ENCODE measurements at places on chromosomes 5 and 9.
A peak's percentile ranks its signal among the peaks of the same experiment; 100 is the strongest.

GRCh38 chr5:179267671-179268083 lies 77.6 kb downstream of the ADAMTS2 start:
- DNase-seq = no peak

- DNase-seq = no peak
Measured at GRCh38 chr5:3535414-3536211, 60.0 kb upstream of the IRX1 start.

- DNase-seq = no peak
Measured at GRCh38 chr5:117494188-117494587, 919.6 kb upstream of the SEMA6A start.

GRCh38 chr5:9619331-9620092 lies 10.6 kb downstream of the TAS2R1 start:
- DNase-seq = no peak

DNA sequence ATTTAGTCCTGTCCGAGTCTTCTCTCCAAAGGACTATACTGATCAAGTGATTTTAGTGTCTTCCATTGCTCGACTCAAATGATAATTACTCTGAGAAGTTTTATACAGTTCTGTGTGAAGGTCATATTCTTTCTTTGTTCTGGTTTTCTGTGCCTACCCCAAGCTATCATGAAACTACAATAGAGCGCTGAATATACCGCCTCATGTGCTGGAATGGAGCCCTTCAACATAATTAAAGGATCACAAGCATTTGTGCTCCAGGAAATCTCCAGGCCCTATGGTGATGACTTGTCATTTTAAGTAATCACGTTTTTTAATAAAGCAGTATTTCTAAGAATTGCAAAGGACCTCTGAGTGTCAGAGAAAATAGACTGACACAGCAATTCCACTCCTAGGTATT lies 10.9 kb upstream of the SLC31A2 start:
- DNase-seq = no peak

- DNase-seq = peak; percentile 52
Measured at GRCh38 chr5:59123595-59124561, 541.0 kb downstream of the RAB3C start.

DNA sequence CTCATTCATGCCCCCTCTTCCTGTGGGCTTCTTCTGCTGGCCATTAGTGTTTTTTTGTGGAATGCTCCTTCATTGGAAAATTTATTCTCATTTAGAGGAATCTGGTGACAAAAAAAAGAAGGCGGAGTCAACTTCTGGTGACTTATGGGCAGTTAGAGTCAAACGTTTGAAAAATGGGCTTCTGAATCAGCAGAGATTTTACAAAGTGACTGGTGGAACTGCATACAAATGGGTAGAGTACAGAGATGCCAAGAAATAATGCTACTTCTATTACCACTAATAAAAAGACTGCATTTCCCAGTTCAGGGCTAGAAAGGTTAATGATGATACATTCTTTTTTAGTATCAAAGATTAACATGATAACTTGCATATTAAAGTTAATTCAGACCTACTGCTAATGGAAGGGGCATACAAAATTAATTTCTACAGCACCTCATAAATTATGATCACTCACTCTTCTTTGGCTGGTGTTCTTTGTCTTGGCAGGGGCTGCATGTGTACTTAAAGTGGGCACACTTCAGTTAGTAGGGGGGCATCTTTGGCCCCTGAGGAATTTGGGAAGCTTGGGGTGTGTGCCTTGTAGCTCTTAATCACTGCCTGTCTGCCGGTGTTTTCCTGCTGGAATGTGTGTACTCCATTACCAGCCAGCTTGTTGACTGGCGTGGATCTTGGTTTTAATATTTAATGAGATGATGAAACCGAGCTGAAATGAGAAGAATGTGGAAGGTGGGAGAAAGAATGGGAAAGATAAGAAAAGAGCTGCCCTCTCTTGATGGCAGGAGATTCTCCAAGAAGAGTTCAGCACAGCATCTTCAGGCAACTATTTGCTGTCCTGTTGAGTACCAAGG lies 148.9 kb downstream of the DOCK2 start:
- no peak for DNase-seq

DNA sequence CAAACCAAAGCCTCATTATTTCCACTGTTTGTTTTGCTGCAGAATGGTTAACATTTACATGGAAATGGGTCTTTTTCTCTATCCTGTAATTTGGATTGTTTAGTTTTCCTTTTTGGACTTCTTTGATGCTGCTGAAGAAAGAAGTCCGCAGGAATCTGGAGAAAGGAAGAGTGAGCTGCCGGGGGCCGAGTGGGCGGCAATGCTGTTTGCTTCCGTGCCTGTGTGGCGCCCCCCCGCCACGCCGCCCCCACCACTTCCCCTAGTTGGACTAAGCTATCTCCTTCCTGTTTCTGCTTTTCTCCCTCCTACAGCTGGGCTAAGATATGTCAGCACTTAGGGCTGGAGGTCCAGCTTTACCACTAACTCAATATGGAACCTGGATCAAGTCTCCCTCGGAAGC lies 39.7 kb downstream of the ACTL7B start:
- no peak for DNase-seq

DNA sequence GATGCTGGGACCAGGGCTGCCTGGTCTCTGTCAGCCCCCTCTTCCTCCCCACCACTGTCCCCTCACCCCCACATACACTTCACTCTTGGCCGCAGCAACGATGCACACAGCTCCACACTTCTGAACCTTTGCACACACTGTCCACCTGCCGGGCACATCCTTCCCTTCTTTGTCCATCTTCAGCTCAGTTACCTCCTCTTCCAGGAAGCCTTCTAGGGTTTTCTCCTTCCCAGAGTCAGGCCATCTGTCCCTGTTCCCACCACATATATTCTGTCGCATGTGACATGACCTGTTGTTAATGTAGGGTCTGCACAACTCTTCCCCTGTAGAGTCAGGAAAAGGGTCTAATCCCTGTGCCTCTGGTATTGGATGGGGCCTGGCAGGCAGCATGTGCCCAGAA lies 38.6 kb upstream of the PHYKPL start:
- no peak for DNase-seq

DNA sequence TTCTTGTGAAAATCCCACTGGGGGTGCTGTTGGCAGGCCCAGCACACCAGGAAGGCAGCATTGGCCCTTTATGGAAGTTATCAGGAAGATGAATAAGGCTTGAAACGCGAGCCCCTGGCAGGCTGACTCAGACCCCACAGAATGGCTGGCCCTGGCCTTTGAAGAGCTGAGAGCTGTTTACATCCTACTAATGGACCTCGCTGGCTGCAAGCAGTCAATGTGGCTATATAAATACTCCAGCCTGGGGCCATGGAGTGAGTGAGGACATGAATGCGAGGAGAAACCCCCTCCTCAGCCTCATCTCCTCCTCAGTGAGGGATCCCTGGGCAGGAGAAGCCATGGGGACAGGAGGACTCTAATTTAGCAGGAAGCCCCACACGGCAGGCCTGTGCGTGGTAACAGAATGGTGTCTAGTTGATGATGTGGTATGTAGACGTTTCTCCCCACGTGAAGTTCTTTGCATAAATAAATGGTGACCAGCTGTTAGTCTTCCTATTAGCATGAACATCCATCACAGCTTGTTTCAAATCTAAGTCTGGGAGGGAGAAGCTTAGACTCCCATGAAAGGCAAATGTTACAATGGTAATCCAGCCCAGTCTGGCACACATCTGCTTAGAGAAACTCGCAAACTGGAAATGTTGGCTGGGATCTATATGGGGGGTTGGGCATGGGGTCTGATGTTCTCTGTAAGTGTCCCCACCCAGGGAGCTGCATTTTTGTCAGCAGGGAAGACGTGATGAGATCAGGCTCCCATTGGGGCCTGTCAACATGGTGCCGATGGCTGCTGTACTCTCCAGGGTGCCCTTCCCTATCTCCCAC lies 175.1 kb upstream of the PITX1 start:
- DNase-seq = no peak

DNA sequence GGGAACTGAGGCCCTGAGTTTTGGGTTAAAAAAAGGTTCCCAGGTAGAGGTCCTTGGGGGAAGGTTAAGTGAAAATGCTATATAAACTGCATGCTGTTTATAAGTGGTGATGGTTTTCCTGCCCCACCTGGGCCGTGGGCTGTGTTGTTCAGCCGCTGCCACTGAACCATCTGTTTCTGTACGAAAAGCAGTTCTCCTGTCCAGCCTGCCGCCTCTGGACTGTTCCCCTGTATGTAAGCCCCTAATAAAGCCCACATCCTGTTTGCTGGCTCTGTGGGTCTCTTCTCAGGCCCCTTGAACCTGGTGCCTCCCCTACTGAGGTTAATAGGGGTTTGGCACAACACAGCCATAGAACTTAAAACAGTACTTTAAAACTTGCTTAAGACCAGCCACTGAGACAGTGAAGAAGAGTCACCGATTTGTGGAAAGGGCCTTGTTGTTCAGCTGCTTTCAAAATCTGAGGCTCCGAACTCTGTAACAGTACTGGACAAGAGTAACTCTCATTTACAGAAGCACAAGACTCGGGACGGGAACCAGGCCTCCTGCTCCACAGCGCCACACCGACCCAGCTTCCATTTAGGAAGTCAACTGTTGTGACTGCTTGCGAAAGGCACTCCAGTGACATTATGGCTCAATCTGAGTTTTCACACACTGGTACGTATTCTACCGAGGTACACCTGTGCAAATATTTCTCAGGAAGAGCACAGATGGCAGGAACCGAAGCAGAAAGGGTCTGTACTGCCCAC lies 192.5 kb downstream of the CDK5RAP2 start:
- no peak for DNase-seq

GRCh38 chr9:88746029-88746742 lies 211.2 kb downstream of the NXNL2 start:
- DNase-seq = no peak

DNA sequence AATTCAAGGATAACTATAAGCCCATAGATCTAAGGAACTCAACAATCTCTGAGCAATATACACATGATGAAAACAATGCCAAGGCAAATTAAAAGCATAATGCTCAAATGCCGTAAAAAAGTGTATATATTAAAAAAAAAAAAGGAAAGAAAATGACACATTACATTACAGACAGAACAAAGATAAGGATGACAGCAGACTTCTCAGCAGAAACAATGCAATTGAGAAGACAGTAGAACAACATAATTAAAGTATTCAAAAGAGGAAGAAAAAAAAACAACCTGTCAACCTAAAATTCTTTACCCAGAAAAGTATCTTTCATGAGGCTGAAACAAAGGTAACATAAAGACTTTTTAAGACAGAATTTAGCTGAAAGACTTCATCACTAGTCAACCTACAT lies 591.7 kb downstream of the ZNF608 start:
- DNase-seq = no peak

DNA sequence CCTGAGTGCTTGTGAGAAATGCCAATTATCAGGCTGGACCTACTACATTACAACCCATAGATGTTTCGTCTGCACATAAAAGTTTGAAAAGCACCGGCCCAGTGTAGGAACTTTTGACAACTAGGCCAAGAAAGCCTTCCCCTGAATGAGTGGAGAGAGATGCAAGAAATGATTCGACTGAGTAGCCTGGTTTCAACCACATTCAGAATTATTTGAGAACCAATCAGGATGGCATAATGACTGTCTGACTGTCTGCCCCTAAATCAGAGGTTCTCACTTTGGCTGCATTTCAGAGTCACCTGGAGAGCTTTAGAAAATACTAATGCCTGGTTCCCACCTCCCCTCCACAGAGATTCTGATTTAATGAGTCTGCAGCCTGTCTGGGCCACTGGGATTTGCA lies 61.1 kb downstream of the FRMD3 start:
- no peak for DNase-seq

DNA sequence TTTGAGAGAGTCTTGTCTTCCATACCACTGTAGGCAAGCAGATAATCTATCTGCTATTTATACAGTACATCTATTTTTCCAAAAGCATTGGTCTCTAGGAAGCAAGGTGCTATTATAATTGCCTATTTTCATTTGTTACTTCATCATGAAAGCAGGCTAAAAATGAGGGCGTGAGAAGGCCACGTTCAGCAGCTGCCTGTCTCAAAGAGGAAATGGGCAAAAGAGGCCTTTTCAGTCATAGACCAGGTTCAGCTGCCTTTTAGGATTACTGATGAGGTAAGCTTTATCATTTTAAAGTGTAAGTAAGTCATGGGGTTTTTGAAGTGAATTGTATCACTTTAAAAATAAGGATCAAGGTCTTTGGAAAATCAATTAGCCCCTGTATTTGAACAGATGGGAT lies 1091.1 kb upstream of the DMAC1 start:
- DNase-seq = no peak

- DNase-seq = no peak
Measured at GRCh38 chr5:126455728-126456127, 32.5 kb downstream of the GRAMD2B start.
